ENCODE measurements at places on chromosomes 16 and 17. TPM values are rescaled to one million over a fixed set of nuclear protein-coding genes. Genes with fewer than 3 reads are reported as not detected.

DNA sequence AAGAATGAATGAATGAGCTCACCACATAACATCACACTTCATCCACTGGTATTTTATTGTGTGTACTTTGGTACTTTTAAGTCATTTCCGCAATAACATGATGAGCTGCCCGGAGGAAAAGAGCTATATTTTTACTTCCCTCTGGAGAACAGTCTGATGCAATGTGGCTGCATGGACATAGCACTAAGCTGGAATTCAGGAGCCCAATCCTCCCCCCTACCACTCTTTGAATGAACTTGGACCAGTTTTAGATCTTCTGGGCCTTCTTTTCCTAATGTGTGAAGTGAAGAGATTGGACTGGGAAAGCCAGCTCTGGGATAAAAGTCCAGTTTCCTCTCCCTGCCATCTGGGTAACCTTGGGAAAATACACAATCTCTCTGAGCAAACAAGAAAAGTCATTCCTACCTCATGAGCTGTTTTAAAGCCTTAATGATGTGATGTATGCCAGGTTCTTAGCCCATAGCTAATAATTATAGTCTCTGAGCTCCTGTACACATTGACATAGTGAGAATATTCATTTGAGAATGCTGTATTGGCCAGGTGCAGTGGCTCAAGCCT lies 79.3 kb downstream of the ABCC12 start:
- H3K27ac ChIP-seq, result peak overlapping the region; percentile 65
- DNase-seq, result peak; percentile 46
- no peak overlapping the region for H3K4me3 ChIP-seq
- no peaks in the 10 kb centered on the region for H3K36me3 ChIP-seq
- no peaks in the 10 kb centered on the region for H3K4me1 ChIP-seq

MFAP4 gene
- 0.92 TPM for total RNA-seq

RAMP2 gene
- total RNA-seq, result 1.1 TPM

HSBP1 gene
- total RNA-seq, result 117 TPM
